ENCODE measurements at places on chromosomes 1 and 21.
A peak's percentile ranks its signal among the peaks of the same experiment; 100 is the strongest.

DNA sequence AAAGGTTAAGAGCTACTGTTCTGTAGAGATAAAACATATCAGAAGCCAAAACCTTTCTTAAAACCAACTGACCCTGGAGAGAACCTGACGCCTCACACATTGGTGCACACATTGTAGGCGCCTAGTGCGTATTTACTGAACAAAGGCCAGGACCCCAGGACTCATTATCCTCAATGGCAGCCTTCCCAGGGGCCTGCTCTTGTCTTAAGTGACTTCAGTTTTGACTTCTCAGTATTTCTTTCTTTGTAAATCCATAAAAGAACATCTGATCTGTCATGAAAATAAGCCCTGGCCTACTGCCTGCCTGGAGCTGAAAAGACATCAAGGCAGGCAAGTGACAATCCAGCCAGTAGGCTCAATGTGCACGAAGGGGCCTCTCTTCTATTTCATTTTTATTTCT is 27.6 kb downstream of the ABCA4 start:
- no peak for DNase-seq

DNA sequence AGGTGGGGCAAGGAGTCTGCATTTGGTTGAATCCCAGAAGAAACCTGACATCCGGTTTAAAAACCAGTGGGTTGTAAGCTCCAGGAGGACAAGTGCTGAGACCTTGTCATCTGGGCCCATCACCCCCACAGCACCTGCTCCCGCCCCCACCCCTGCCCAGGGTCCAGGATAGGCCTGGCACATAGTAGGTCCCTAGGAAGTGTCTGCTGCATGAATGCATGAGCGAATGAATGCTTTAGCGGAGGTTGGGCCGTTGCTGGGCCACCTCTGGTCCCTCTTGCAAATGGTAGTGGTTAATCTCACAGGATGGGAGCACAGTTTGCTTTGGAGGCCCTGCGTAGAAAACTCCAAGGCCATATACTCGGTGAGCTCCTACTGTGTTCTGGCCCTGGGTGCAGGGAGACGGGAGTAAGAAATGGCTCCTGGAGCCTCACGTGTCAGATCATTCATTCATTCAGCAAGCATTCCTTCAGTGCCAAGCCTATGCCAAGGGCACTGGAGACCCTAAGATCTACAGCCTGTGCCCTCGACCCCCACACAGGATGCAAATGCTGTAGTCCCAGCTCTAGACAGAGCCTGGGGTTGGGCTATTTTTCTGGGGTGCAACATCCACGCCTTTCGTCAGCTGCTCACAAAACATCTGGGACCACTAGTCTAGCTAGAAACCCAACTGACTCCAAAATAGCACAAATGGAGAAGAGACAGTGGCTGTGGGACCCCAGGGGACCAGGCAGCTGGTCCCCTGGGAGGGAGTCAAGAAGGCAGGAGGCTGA is 28.9 kb downstream of the EPHA2 start:
- DNase-seq: no peak

GRCh38 chr1:21338573-21339355 is 48.5 kb upstream of the ECE1 start:
- no peak for DNase-seq

GRCh38 chr21:39581414-39581813 is 31.3 kb upstream of the B3GALT5 start:
- no peak for DNase-seq

GRCh38 chr1:39691383-39692151 is at the start of gene HPCAL4:
HPCAL4 (minus strand) TSS chr1:39691433; CDS start chr1:39684603, 6,830 bp downstream.
- DNase-seq: peak; percentile 82

- no peak for DNase-seq
These were observed 97.6 kb upstream of the VANGL1 start for GRCh38 chr1:115544131-115544530.

Measured in midbrain (tissue), 1 donor.